ENCODE measurements at places on chromosomes 12 and 14.

DNA sequence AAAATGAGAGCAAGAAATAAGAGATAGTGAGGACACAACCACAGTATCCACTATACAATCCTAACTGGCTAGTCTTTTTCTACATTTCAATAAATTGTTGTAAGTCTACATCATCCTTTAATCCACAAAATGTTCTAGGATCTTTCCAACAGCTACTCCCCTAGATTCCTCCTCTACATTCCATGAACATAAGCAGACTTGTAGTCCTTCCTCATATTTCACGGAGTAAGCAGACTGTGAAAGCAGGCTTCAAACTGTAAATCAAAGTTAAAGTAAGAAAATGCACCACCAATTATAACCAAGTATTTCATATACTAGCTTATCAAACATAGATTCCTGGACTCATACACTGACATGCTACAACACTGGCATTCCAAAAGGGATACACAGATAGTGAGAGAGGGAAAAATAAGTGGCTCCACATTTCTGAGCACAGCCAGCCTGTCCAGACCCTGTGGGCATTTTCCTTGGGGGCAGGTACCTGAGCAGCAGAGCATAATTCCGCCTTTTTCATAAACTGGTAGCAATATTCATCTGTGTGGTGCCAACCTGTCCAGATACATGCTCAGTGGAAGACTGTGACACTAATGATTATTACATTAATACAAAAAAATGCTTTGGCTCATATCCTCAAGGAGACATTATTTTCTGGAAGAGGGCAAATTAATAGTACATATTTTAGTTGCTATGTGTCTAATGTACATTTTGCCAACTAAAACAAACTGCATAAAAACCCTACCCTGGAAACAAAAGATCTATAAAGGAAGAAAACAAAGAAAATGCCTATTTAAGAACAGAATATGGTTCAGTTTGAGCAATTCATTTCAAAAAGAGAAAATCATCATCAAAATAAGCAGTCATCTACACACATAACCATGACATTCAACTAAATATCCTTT lies 113.3 kb upstream of the FSCB start:
- DNase-seq, result no peak

DNA sequence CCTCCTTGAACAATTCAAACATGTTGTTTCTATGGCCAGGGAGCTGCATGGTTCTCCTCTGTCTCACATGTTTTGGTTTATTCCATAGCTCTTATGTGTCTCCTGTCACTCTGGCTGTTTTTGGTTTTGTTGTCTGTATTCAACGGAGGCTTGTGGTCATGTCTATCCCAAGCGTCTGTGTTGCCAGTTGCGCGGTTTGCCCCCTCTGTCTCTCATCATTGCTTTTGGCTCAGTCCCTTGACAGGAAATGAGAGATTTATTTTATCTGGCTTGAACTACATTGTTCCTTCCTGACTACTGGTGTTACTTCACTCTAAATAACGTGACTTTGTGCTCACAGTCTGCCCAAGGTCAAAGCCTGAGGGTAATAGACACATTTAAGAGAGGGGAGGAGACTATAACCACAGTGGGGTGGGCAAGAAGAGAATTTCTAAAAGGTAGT lies 96.4 kb upstream of the SOX5 start:
- DNase-seq, result peak; percentile 69

DNA sequence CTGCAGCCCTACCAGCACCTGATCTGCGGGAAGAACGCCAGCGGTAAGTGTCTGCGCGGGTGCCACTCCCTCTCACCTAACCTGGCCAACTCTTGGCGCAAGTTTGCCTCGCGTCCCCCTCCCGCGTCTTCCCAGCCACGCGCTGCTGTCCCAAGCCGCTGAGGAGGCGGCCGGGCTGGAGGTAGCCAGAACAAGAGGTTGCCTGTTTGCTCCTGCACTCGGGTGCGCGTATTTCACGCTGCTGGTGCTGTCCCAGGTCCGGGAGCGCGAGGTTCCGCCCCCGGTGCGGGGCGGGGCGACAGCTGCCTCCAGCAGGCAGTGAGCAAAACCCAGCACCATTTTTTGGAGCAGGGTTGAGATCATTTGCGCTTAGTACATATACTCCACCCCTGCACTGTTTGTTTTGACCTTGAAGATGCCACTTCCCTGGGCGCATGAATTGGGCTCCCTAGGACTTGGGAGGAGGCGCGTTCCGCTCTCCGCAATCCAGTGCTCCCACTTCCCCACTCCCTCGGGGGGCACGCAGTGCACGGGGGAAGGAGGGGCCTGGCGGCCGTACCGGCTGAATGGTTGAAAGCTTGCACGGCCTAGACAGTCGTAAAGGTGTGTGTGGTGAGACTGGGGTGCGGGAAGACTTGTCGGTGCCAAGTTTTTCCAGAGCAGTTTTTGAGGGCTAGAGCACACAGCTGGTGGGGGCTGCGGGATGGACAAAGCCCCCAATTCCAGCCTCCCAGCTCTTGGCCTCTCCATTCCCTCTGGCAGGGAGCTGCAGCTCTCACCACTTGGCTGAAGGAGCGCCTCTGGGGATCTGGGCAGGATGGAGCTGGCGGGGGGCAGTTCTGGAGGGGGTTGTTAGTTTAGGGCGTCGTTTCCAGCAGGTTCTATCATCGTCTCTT lies 226.9 kb upstream of the CRY1 start:
- DNase-seq, result no peak

- peak; percentile 80 for DNase-seq
Measured at GRCh38 chr12:4562034-4562657, at the start of gene DYRK4. Gene DYRK4, plus strand, starts transcription at chr12:4562208. Its CDS starts 38 bp downstream, at chr12:4562246.

DNA sequence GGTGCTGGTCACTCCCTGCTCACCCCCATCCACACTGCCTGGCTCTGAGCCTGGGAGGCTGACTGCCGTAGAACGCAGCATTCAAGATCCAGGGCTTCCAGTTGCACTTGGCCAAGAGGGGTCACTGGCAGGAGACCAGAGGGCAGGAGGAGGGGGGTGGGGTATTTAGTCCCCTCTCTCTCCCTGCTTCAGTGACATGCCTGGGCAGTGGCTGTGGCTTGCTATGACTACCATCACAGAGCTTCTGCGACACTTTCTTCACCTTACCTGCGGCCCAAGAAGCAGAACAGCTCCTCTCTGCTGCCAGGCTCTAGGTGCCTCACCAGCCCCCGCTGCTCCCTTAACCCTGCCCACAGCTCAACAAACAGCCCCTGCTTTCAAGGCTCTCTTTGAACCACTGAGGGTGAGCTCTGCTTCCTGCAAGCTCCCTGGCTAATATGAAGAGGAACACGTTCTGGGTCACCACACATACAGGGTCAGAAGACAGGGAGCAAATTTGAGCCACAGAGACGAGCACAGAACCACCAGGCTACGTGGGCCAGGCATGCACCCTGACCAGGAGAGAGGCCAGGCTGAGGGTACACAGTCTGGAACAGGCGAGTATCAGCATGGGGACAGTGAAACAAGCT lies 55.7 kb downstream of the ITPK1 start:
- DNase-seq, result no peak

DNA sequence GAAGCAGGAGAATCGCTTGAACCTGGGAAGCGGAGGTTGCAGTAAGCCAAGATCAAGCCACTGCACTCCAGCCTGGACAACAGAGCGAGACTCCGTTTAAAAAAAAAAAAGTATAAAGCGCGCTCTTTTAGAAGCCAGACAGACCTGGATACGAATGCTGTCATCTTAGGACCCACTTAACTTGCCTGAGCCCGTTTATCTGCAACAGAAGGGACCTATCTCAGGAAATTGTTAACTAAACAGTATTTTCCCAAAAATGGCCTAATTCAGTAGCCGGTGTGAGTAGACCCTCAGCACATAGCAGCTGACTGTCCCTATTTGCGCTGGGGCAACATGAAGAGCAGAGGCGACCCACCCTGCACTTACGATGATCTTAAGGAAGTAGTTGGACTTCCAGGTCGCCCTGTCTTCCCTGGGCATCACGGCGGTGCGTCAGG lies 529 bp downstream of the RPLP0 start:
- no peak for DNase-seq

GRCh38 chr12:131753005-131753404 lies 42.1 kb downstream of the SFSWAP start:
- DNase-seq, result no peak

- no peak for DNase-seq
Measured at GRCh38 chr14:26870722-26871617, 273.1 kb upstream of the NOVA1 start.

GRCh38 chr12:50597200-50598195 lies 92.7 kb downstream of the DIP2B start:
- DNase-seq, result no peak

DNA sequence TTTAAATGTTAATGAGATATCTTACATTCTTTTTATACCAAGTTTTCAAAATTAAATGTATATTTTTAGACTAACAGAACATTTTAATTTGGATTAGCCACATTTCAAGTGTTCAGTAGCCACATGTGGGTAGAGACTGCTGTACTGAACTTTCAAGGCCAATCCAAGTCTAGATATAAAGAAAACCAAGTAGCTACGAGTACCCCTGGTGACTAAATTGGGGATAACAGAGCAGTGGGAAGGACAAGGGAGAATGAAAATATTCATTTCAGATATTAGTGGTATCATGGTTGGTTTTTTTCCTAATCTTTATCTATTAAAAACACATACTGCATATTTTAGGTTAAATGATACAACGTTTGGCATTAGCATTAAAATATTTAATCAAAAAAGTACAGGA lies 69.4 kb upstream of the RHOJ start:
- no peak for DNase-seq

DNA sequence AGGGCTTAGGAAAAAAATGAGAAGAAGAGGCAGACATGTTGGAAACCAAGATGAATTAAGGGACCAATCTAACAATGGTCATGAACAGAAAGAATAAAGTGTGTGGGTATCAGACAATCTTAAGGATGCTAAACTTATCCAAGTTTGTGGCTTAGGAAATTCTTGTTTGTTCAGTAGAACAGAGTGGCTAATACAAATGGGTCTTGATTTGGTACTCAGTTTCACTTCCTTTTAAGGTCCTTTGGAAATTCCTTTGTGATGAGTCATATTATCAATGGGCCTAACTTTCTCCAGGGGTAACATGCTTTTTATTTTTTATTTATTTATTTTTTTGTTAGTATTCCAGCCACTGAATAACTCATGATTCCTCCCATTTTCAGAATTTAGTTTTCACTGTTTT lies 1154.7 kb upstream of the FLRT2 start:
- DNase-seq, result no peak

DNA sequence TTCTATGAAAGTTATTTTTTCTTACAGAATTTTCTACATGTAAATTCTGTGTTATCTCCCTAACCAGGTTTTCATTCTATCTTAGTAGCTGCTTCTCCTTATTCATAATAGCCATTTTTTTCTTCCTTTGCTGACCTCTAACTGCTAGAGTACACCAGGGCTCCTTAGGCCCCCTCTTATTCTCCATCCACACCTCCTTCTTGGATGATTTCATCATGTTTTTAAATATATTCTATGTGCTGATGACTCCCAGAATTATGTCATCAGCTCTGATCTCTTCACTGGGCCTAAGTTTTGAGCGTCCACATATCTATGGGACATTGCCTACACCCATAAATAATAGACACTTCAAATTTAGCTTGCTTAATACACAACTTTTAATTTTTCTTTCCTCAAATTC lies 721.5 kb downstream of the SLC16A7 start:
- DNase-seq, result no peak

- no peak for DNase-seq
Measured at GRCh38 chr12:94965982-94966630, 37.4 kb downstream of the NDUFA12 start.

DNA sequence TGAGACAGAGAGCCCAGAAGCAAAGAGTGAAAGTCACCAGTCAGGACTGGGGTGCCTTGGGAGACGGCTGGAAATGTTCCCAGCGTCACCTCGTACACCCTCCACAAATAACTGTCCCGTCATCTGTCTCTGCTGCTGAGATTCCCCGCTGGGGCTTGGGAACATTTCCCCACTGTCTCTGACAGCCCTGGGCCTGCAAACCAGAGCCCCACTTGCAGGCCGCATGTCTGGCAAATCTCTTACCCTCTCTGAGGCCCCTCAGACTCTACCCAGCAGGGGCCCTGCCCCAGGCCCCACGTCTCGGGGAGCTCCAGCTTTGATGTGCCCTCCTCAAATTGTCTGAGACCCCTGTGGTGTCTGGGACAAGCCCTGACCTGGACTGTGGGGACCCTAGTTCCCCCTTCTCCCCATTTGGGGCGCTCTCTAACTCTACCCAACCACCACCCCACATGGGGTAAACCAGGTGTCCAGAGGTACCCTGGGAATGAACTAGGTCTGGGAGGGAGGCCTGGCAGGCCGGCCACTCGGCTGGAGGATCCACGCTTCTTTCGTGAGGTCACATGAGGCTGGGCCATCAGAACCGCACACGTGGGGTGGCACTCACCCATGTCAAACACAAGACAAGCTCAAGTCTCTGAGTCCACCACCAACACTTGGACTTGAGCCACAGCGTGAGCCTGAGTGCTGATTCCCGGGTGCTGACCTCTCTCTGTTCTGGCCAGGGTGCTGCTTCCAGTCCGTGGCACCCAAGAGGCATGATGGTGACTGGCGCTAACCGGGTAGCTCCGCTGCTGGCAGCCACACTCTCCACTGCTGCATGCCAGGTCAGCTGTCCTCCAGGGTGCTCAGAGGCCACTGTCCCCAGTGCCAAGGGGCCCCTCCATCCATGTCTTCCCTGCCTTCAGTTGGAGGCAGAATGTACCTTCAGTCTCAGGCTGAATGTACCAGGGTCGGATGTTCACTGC lies 59.8 kb downstream of the DIO3 start:
- no peak for DNase-seq

- DNase-seq, result no peak
Measured at GRCh38 chr14:54443981-54444380, 2.8 kb upstream of the CNIH1 start.

GRCh38 chr12:21065845-21066244 lies 65.1 kb upstream of the SLCO1B1 start:
- DNase-seq, result no peak

DNA sequence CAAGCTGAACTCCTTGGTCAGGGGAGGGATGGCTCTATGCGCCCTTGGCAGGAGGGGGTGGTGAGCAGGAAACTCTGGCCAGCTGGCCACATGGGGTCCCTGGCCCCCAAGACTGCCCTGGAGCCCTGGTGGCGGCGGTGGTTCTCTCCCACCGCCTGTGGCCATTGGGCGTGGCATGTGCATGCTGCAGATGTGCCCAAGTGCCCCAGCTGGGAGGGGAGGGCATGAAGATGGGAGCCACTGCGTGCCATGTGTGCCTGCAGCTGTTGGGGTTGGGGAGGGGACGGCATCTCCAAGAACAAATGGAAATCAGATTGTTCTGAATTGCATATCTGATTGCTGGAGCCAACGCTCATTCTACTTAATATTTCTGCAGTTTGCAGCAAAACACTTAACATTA lies 115.7 kb upstream of the IGF1 start:
- no peak for DNase-seq
